Mammary epithelial cell (primary cell): ENCODE measurements at places on chromosomes 11 and 22. TPM values are rescaled to one million over a fixed set of nuclear protein-coding genes. Genes with fewer than 3 reads are reported as not detected.

PHLDB1 gene
- total RNA-seq, result 38.7 and 62.8 TPM in 2 replicates

GRK2 gene
- total RNA-seq, result 49.7 and 55.4 TPM in 2 replicates

GPHA2 gene
- total RNA-seq, result not detected

PRDM11 gene
- 3.3 TPM for total RNA-seq

LARGE1 gene
- 7.5 TPM for total RNA-seq

A4GALT gene
- 2.5 TPM for total RNA-seq

OR10D3 gene
- not detected for total RNA-seq

MS4A12 gene
- not detected for total RNA-seq

LYVE1 gene
- total RNA-seq, result not detected

OR8G5 gene
- total RNA-seq, result not detected in 2 replicates

NRXN2 gene
- 18.8 TPM for total RNA-seq

LDLRAD3 gene
- 18.4 and 23.0 TPM in 2 replicates for total RNA-seq

PRRG4 gene
- total RNA-seq, result 15.2 TPM

GGT1 gene
- total RNA-seq, result 26.5 TPM

OR6T1 gene
- total RNA-seq, result not detected in 2 replicates

GAB4 gene
- total RNA-seq, result not detected

GRIK4 gene
- total RNA-seq, result not detected

- DNase-seq, result peak; percentile 89
These were observed 12.8 kb downstream of the AQP11 start for GRCh38 chr11:77602381-77603088.

- no peak for DNase-seq
These were observed 11.5 kb upstream of the DKK3 start for GRCh38 chr11:12019866-12020416.

DNA sequence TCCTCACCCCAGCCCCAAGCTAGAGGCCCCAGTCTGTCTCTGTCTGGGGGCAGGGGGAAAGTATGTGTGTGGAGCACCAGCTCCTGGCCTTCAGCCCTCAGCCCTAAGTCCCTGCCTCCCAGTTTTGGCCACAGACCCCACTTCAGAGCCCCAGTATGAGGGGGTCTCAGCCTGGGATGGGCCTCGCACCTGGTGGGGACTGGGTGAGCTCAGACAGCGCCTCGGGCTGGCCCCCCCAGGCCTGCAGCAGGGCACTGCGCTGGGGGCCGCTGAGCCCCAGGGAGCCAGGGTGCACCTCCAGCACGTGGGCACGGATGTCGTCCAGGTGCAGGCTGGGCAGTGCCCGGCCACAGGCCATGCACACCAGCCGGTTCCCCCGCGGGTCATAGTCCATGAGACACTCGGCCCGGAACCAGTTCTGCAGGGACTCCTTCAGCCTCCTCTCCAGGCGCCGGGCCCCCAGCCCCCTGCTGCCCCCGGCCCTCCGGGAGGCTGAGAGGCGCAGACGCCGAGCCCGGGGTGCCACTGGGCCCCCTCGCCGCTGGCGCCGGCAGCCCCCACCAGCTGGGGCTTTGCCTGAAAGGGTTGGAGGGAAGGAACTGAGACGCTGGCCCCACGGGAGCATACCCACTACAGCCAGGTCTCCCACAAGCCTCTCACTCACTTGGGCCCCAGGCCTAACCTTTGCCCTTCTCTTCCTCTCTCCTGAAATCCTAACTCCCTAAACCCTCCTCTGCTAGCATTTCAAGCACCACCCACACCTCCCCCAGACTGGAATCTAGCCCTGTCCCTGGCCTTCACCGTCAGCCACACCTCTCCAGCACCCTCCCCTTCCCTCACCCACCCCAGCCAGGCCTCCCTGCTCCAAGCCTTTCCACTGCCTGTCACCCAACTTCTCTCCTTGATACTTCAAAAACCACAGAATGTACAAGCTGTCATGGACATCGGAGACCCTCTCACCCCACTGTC lies 3.6 kb downstream of the ZFTA start:
- no peak for DNase-seq

GRCh38 chr11:21007297-21007696 lies 337.9 kb downstream of the NELL1 start:
- no peak for DNase-seq

DNA sequence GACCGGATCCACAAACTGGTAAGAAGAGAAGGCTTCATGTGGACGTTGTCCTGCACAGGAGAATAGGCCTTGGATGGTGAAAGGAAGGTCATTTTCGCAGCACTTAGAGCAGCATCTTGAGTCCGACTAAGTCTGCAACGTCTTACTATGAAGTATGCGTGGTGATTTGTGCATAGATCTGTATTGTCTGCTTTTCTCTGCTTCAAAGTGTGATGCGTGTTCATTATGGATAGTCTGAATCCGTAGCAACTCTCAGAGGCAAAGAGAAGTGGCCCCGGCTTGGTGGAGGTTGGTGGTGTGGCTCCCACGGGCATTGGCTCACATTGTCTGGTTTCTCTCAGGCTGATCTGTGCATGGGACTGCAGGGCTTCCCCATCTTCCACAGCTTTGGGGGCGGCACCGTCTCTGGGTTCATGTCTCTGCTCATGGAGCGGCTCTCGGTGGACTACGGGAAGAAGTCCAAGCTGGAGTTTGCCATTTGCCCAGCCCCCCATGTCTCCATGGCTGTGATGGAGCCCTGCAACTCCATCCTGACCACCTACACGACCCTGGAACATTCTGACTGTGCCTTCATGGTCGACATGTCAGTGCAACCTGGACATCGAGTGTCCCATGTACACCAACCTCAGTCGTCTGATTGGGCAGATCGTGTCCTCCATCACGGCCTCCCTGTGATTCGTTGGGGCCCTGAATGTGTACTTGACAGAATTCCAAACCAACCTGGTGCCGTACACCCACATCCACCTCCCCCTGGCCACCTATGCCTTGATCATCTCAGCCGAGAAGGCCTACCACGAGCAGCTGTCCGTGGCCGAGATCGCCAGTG lies 21.5 kb downstream of the LRRC74B start:
- no peak for DNase-seq

- peak; percentile 80 for DNase-seq
These were observed 5.4 kb downstream of the PLA2G6 start for GRCh38 chr22:38176170-38176741.

GRCh38 chr11:112745973-112746372 lies 215.2 kb upstream of the NCAM1 start:
- DNase-seq, result no peak

DNA sequence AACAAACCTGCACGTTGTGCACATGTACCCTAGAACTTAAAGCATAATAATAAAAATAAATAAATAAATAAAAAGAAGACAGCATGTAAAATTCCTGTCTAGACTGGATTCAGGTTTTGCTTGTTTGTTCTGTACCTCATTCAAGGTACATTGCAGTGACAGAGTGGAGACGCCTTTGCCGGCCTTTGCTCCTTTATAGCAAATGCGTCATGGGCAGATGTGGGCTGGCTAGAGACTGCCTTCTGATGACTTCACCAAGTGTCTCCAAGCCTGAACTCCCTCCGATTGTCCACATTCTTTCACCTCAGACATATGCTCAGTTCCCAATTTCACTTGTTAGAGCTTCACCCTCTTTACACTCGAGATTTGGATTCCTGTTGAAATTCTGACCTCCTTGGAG lies 147.8 kb upstream of the ARHGAP20 start:
- no peak for DNase-seq

GRCh38 chr11:128536506-128536905 lies 50.9 kb downstream of the ETS1 start:
- no peak for DNase-seq

DNA sequence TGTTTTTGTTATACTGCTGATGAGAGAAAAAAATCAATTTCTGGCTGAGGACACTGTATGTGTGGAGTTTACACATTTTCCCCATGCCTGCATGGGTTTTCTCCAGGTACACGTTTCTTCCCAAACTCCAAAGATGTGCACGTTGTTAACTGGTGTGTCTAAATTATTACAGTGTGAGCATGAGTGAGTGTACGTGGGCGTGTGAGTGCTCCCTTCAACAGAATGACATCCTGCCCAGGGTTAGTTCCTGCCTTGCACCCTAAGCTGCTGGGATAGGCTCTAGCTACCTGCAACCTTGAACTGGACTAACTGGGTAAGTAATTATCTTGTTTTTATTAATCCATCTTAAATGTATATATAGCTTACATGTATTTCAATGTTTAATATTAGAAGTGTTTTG lies 5.5 kb downstream of the NPAT start:
- DNase-seq, result no peak

GRCh38 chr11:35076201-35077100 lies 62.5 kb upstream of the CD44 start:
- DNase-seq, result no peak

- no peak for DNase-seq
These were observed 85.0 kb downstream of the SERGEF start for GRCh38 chr11:17927681-17928343.

- peak; percentile 48 for DNase-seq
These were observed 4.0 kb upstream of the WNT11 start for GRCh38 chr11:76209973-76210930.

GRCh38 chr11:120227228-120227852 lies 12.6 kb upstream of the POU2F3 start:
- no peak for DNase-seq

- no peak for DNase-seq
These were observed 436.2 kb downstream of the BRD1 start for GRCh38 chr22:49391436-49391835.

GRCh38 chr22:31102441-31103081 lies 4.8 kb downstream of the SELENOM start:
- DNase-seq, result peak; percentile 58

- no peak for DNase-seq
These were observed 66.1 kb downstream of the MYO7A start for GRCh38 chr11:77193911-77194830.

DNA sequence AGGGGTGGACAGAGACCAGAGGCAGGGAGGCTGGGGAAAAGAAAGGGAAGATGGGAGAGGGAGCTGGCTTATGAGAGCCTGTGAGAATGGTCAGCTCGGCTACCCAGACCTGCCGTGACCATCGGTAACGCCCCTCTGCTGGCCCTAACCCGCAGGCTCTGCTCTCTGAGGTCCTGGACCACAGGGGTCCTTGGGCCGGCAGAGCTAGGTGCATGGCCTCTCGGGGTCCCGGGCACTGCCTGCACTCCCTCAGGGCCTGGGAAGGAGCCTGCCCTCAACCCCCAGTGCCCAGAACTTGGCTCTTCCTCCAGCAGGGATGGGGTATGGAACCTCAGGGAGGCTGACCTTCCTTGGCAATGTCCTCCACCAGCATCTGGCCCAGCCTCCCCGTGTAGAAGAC lies 13.2 kb downstream of the GGT5 start:
- DNase-seq, result no peak

DNA sequence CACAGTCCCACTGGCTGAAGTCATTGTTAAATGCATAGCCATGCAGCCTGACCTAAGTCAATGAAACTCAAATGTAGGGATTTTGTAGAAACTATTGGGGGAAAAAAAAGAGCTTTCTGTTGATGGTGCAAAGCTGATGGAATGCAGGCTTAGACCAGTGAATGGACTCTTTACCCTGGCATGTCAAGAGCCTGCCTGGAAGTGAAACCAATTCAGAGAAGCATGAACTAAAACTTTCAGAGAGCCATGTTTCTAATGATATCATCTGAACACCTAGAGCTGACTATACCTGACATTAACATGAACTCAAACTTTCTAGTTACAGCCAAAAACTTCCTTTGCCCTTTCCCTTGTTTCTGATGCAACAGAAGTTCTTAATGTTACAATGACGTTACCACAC lies 89.0 kb downstream of the APIP start:
- no peak for DNase-seq

- DNase-seq, result peak; percentile 48
These were observed 97.4 kb upstream of the POU2AF2 start for GRCh38 chr11:111148121-111148520.

- DNase-seq, result no peak
These were observed 93.8 kb downstream of the CEP164 start for GRCh38 chr11:117421476-117421875.

DNA sequence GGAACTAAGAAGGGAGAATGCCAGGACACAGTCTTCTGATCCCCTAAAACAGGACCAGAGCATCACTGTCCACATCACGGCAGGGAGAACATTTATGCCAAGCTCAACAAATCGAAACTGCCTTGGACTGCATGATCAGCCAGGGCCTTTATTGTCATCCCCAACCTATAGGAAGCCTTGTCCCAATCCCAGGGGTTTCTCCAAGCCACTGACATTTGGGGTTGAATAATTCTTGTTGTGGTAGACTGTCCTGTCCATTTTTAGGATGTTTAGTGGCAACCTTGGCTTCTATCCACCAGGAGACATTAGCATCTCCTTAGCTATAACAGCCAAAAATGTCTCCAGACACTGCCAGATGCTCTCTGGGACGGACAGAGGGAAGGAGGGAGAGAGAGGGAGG lies 37.1 kb downstream of the RPL27A start:
- no peak for DNase-seq

DNA sequence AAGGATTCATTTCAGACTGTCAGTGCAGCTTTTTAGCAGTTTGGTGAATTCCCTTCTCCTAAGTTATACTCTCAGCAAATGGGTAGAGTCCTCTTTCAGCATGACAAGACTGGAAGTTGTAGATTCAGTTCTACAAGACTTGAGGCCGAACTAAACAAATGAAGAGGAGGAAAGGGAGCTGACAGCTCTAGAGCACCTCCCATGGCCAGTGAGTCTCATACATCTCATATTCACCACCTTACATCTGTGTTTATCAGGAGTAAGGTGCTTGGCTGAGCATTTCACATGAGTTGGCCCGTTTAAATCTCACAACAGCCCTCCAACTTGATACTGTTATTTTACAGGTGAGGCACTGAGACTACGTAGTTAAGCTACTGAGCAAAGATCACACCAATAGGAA lies 30.4 kb downstream of the SEZ6L start:
- DNase-seq, result no peak

DNA sequence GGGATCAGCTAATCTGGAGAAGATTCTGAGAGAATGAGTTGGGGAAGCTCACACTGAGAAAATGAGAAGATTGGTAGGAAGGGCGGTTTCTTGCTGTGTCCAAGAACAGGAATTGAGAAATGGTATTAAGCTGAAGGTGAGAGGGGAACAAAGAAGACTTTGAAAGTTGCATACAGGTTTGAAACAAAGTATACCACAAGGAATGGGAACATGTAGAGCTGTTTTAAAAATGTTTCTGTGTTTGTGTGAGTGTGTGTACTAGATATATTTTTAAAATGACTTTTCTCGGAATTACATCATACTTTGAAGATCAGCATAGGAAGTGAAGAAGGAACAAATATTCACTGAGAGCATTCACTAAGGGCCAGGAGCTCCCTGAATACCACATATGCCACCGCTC lies 24.4 kb upstream of the IZUMO1R start:
- no peak for DNase-seq

GRCh38 chr11:68966894-68967780 lies 13.6 kb downstream of the MRGPRD start:
- no peak for DNase-seq

DNA sequence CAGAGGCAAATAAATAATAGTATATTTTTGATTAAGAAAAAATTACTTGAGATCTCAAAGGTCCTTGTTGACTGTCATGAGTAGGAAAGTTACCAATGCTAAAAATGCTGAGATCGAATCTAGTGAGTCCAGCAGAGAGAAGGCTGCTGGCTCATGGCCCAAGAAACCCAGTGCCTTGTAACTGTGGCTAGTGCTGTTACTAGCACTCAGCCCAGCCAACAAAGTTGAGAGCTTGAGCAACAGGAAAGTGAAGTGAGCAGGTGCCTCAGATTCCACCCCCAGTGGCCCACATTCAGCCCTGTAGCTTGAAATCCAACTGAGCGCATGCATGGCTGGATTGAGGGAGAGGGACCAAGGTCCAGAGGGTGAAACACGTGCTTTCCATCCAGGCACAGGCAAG lies 398.2 kb downstream of the SHANK2 start:
- DNase-seq, result no peak

GRCh38 chr11:67269401-67270255 lies 3.4 kb downstream of the GRK2 start:
- no peak for DNase-seq

GRCh38 chr11:63710476-63711217 lies 29.3 kb downstream of the RTN3 start:
- DNase-seq, result no peak

GRCh38 chr11:14751975-14752407 lies 108.4 kb downstream of the PDE3B start:
- DNase-seq, result no peak
